ENCODE measurements at places on chromosomes 13 and 19. TPM values are rescaled to one million over a fixed set of nuclear protein-coding genes. Genes with fewer than 3 reads are reported as not detected.

The RAB3A gene
- polyA plus RNA-seq, result 1.9 TPM

The ATXN8OS gene
- polyA plus RNA-seq, result not detected

The CAMSAP3 gene
- 0.06 TPM for polyA plus RNA-seq

The ATP1A3 gene
- 0.54 TPM for polyA plus RNA-seq

The IGSF23 gene
- not detected for polyA plus RNA-seq

The AP1M2 gene
- not detected for polyA plus RNA-seq

The C19orf85 gene
- polyA plus RNA-seq, result not detected

The PRR22 gene
- polyA plus RNA-seq, result not detected

The DMKN gene
- polyA plus RNA-seq, result not detected

The SPRED3 gene
- 0.22 TPM for polyA plus RNA-seq

The AMER2 gene
- not detected for polyA plus RNA-seq

The PIK3R2 gene
- 2.2 TPM for polyA plus RNA-seq

The FFAR3 gene
- not detected for polyA plus RNA-seq

The CD70 gene
- not detected for polyA plus RNA-seq

The ABHD17A gene
- 140 TPM for polyA plus RNA-seq

The MYH14 gene
- not detected for polyA plus RNA-seq

The CEACAM7 gene
- polyA plus RNA-seq, result not detected

The IGFL2 gene
- not detected for polyA plus RNA-seq

The PSG4 gene
- polyA plus RNA-seq, result not detected

The GARIN5A gene
- polyA plus RNA-seq, result 0.77 TPM

The TNNI3 gene
- not detected for polyA plus RNA-seq

The SLC25A41 gene
- not detected for polyA plus RNA-seq

The ZNF470 gene
- 3.5 TPM for polyA plus RNA-seq

The LGI4 gene
- not detected for polyA plus RNA-seq

The PCDH8 gene
- polyA plus RNA-seq, result not detected

The RFPL4AL1 gene
- not detected for polyA plus RNA-seq

The ZNF460 gene
- polyA plus RNA-seq, result 10.2 TPM

Measured in naive thymus-derived CD4-positive, alpha-beta T cell (primary cell).